CD8-positive, alpha-beta T cell (primary cell): ENCODE measurements at places on chromosomes 6 and 20. TPM values are rescaled to one million over a fixed set of nuclear protein-coding genes. Genes with fewer than 3 reads are reported as not detected.

Gene GLP1R
- not detected for total RNA-seq

Gene TRIM31
- not detected for total RNA-seq

Gene HDGFL1
- total RNA-seq: not detected

Gene SIRPD
- total RNA-seq: not detected

Gene GINM1
- 32.7 TPM for total RNA-seq

Gene MUC21
- not detected for total RNA-seq

Gene ECT2L
- total RNA-seq: not detected

Gene SLA2
- 60.3 TPM for total RNA-seq

Gene APOBEC2
- not detected for total RNA-seq

Gene C20orf202
- total RNA-seq: not detected

Gene LRRC73
- 0.90 TPM for total RNA-seq

Gene DEFB132
- total RNA-seq: not detected

Gene TRMT11
- 19.0 TPM for total RNA-seq

Gene RFX6
- not detected for total RNA-seq

Gene COL12A1
- total RNA-seq: not detected

Gene ZNF165
- total RNA-seq: 5.6 TPM

Gene SSTR4
- total RNA-seq: not detected

Gene OPRL1
- total RNA-seq: 0.69 TPM

Gene PSORS1C2
- total RNA-seq: not detected

Gene PKIB
- 0.54 TPM for total RNA-seq

Gene ADGRF5
- total RNA-seq: not detected

Gene OLIG3
- not detected for total RNA-seq

Gene GNAS
- total RNA-seq: 1,064 TPM

Gene TFAP2A
- not detected for total RNA-seq

Gene MUCL3
- total RNA-seq: not detected

Gene TPBG
- total RNA-seq: 0.35 TPM

Gene LIME1
- 118 TPM for total RNA-seq

Gene FOXC1
- not detected for total RNA-seq
